ENCODE measurements at places on chromosomes 11 and 22.

GRCh38 chr11:58629857-58630256 is 7.4 kb downstream of the CNTF start:
- DNase-seq: no peak

DNA sequence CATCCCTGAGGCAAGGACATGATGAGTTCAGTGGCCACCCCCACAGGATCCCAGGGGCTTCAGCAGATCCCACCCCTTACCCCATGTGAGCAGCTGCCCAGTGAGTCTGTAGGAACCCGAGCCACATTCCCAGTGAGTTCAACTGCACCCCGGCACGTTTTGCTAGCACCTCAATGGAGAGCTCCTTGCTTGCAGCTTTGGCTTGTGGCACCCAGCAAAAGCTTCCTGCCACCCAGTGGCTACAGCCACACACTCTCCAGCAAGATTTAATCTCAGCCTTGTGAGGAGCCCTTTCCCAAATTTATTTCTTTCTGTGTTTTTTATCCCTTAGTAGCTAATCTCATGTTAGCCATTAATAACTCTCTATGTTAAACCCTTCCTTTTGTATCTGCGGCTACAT is 4.0 kb downstream of the SAA1 start:
- no peak for DNase-seq

DNA sequence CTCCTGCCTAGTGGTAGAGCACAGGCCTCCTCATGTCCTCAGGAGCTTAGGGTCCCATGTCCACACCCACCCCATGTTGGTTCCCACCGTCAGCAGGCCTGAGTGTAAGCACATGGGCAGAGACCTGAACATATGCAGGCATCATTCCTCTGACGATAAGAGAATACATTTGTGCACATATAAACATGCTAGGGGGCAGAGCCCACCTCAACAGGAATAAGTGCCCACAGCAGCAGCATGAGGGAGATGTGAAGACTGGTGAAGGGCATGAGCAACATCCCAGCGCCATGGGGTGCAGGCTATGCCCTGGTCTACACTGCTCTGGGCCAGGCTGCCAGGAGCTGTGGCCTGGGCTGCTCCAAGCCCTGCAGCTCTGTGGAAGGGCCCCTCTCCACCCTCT is 16.9 kb downstream of the ADORA2A start:
- no peak for DNase-seq

GRCh38 chr11:34259087-34259486 is 98.7 kb downstream of the ABTB2 start:
- no peak for DNase-seq

- no peak for DNase-seq
Measured at GRCh38 chr11:119147604-119148333, 1.1 kb upstream of the ABCG4 start.

GRCh38 chr11:9367551-9367950 is 16.9 kb upstream of the IPO7 start:
- no peak for DNase-seq

- DNase-seq: no peak
Measured at GRCh38 chr11:73783483-73784020, 4.1 kb upstream of the MRPL48 start.

- no peak for DNase-seq
Measured at GRCh38 chr11:100927579-100927978, 202.0 kb downstream of the PGR start.

GRCh38 chr11:63845303-63845702 is 6.4 kb downstream of the MARK2 start:
- DNase-seq: no peak

GRCh38 chr11:37788141-37788877 is 1190.3 kb upstream of the RAG2 start:
- no peak for DNase-seq

- no peak for DNase-seq
Measured at GRCh38 chr22:29973269-29973668, 90.3 kb downstream of the MTMR3 start.

DNA sequence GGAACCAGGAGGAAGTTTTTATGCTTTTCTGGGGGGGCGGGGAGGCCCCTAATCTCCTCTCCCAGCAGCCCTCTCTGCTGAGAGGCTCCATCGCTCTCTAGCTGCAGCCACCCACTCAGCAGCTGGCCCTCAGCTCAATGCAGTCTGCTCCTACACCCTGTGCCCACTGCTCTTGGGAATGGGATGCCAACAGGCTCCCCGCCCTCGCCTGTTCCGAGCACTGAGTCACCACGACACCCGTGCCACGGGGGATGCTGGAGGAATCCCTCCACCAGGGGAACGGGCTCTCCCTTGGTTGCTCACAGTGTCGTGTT is 23.5 kb upstream of the SUSD2 start:
- no peak for DNase-seq

DNA sequence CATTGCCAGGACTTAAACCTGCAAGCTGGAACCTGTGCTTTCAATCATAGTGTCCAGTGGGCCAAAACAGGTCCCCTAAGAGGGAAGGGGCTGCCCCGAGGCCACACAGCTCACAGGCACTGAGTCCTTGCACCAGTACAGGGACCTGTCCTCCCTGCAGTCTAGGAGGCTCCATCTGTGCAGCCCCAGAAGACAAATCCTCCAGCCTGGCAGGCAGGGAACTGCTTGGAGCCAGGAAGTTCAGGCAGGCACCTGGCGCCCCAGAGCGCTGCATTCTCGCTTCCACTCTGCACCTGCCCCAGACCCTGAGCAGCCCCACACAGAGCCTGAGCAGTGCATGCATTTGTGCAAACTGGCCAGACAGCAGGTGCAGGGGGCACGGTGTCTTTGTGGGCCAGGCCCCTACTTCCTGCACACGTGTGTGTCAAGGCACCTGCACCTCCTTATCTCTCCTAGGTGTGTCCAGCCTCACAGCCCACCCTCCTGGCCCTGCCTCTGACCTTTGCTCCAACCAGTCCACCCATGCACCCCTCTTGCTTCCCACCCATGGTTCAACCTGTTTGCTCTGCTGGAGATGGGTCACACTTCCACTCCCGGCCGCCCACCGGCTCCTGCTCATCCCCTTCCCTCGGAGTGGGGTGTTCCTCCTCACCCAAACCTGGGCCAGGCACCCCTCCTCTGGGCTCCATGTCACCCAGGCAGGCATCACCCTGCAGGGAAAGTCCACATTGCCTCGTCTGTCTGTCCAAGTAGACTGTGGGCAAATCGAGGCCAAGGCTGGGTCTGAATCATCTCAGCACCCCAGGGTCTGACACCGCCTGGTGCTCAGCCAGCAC is 19.0 kb downstream of the LINC01488 start:
- no peak for DNase-seq

- DNase-seq: no peak
Measured at GRCh38 chr22:40121461-40121860, 56.3 kb upstream of the TNRC6B start.

- DNase-seq: no peak
Measured at GRCh38 chr22:26139310-26139709, 30.0 kb upstream of the SEZ6L start.

GRCh38 chr11:29734287-29734686 is 282.5 kb downstream of the KCNA4 start:
- no peak for DNase-seq

GRCh38 chr11:31645747-31646146 is 136.2 kb downstream of the ELP4 start:
- no peak for DNase-seq

DNA sequence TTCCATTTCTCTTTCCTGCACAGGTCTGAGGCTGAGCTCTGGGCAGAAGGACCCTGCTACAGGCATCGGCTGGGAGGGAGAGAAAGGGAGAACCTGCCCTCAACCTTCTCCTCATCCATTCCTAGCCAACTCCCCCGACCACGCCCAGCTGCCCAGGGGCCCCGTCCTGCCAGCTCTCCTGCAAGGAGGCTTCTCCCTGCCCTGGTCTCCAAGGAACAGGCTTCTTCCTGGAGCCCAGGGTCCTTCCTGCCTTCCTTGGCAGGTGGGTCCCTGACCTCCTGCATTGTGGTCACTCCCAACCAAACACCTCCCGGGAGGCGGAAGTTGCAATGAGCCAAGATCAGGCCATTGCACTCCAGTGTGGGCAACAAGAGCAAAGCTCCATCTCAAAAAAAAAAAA is 12.5 kb upstream of the HMOX1 start:
- no peak for DNase-seq

DNA sequence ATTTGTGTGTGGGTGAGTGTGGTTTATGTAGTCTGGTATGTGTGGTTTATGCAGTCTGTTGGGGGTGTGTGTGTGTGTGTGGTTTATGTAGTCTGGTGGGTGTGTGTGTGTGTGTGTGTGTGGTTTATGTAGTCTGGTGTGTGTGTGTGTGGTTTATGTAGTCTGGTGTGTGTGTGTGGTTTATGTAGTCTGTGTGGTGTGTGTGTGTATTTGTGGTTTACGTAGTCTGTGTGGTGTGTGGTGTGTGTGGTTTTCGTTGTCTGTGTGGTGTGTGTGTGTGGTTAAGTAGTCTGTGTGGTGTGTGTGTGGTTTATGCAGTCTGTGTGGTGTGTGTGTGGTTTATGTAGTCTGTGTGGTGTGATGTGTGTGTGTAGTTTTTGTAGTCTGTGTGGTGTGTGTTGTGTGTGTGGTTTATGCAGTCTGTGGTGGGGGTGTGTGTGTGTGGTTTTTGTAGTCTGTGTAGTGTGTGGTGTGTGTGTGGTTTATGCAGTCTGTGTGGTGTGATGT is 26.2 kb upstream of the PARVG start:
- no peak for DNase-seq

GRCh38 chr11:57476757-57477506 is 16.6 kb downstream of the RTN4RL2 start:
- DNase-seq: no peak

GRCh38 chr22:29983296-29983917 is 96.9 kb upstream of the HORMAD2 start:
- DNase-seq: no peak

DNA sequence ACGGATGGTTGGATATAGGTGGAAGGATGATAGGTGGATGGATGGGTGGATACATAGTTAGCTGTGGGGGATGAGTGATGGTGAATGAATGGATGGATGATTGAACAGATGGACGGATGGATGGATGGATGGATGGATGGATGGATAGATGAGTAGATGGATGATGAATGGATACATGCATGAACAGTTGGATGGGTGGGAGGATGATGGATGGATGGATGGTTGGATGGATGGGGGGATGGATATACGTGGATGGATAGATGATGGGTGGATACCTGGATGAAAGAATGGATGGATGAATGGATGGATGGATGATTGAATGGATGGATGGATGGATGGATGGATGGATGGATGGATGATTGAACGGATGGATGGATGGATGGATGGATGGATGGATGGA is 68.4 kb upstream of the PRR5 start:
- no peak for DNase-seq

DNA sequence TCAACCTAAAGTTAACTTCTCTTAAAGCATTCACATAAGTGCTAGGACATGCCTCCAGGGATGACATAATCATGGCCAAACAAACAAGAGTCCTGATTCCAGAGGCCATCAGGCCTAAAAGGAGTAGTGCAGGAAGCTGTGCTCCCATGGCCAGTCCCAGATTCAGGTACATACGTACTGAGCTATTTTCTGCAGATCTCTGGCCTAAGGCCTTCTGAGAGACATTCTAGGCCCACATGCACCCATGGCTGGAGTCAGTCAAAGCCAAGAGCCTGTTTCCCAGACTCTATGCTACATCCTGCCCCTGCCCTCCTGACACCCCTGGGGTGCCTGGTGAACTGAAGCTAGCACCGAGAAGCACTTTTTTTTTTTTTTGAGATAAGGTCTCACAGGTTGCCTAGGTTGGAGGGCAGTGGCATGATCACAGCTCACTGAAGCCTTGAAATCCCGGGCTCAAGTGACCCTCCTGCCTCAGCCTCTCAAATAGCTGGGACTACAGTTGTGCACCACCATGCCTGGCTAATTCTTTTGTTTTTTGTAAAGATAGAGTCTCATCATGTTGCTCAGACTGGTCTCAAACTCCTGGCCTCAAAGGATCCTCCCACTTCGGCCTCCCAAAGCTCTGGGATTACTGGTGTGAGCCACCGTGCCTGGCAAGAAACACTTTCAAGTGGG is 553 bp downstream of the CD3D start:
- DNase-seq: no peak

DNA sequence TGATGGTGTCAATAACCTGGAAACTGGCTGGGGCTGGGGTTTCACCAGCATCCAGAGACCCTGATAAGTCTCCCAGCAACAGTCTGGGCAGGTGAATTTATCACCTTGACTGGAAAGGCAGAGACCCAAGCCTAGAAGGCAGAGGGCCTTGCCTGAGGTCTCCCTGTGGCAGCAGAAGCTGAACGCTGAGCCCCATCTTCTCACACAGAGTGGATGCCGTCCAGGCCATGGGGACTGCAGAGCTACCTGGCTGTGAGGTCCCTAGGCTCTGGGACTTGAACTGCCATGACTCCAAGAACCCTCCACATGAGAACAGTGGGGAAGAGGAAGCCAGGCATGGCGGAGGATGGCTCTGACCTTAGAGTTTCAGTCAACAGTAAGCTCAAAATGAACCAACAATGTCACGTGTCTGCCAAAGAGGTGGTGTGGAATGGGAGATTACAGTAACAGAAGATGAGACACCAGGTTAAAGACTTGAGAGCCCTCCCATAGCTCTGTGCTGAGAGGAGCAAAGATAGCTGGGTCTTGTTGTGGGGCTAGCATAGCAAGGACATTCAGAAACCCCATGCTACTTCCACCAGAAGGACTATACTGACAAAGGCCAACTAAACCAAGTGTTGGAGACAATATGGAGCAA is 79.1 kb upstream of the LINC01488 start:
- no peak for DNase-seq

- DNase-seq: no peak
Measured at GRCh38 chr11:117070016-117070415, 28.2 kb downstream of the SIK3 start.

GRCh38 chr22:45337536-45337935 is 27.8 kb downstream of the FAM118A start:
- DNase-seq: no peak

GRCh38 chr11:122733318-122733717 is 77.8 kb downstream of the UBASH3B start:
- DNase-seq: no peak

GRCh38 chr22:42437488-42438292 is 5.5 kb upstream of the NFAM1 start:
- no peak for DNase-seq

- DNase-seq: no peak
Measured at GRCh38 chr11:87300640-87301380, 263.1 kb downstream of the TMEM135 start.

DNA sequence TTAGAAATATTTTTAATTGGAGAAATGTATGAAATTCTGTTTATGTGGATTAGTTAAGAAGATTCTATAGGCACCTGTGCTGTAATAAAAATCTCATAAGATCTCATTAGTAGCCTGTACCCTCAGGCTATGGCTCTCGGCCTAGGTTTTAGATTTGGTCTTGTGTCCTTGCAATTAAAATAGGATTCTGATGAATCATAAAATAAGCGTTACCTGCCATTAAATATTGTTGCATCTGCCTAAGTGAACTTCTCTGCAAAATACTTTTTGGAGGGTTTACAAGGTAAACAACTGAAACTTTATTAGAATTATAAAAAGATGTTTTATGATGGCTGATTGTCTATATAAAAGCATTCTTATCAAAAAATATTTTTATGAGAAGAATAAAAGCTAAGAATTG is 804.1 kb upstream of the ANO3 start:
- DNase-seq: no peak

GRCh38 chr11:61297746-61298145 is 2.6 kb upstream of the VWCE start:
- DNase-seq: no peak

- DNase-seq: peak; percentile 46
Measured at GRCh38 chr11:33065445-33066178, 26.2 kb downstream of the TCP11L1 start.

Data from GM12864 (cell line).